ENCODE measurements at places on chromosomes 12 and 14.

GRCh38 chr14:55340482-55340881 lies 69.3 kb downstream of the FBXO34 start:
- no peak for DNase-seq

DNA sequence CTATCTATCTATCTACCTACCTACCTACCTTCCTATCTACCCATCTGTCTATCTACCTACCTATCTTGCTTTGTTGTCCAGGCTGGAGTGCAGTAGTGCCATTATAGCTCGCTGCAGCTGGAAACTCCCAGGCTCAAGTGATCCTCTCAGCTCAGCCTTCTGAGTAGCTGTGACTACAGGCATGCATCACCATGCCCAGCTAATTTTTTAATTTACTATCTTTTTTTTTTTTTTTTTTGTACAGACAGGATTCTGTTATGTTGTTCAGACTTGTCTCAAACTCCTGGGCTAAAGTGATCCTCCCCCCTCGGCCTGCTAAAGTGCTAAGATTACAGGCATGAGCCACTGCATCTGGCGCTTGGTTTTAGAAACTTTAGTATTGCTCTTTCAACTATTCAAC lies 762.4 kb downstream of the SLC6A15 start:
- no peak for DNase-seq

DNA sequence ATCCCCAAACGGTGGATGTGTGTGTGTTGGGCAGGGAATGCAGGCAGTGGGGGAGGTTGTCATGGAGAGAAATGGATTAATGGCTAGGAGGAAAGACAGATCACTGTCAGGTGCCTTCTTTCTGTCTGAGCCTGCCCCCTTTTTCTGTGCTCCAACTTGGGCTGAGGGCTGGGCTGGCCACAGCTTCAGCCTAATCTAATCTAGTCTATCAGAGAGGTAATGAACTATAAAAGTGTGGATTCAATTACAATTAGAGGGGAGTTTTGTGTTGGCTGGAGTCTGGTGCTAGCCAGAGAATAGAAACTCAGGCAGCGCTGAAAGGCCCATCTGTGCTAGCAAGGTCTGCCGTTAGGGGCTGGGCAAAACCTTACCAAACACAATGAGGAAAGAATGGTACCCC lies 41.2 kb downstream of the NEUROD4 start:
- DNase-seq, result no peak

- no peak for DNase-seq
These were observed 21.7 kb downstream of the AICDA start for GRCh38 chr12:8590842-8591545.

DNA sequence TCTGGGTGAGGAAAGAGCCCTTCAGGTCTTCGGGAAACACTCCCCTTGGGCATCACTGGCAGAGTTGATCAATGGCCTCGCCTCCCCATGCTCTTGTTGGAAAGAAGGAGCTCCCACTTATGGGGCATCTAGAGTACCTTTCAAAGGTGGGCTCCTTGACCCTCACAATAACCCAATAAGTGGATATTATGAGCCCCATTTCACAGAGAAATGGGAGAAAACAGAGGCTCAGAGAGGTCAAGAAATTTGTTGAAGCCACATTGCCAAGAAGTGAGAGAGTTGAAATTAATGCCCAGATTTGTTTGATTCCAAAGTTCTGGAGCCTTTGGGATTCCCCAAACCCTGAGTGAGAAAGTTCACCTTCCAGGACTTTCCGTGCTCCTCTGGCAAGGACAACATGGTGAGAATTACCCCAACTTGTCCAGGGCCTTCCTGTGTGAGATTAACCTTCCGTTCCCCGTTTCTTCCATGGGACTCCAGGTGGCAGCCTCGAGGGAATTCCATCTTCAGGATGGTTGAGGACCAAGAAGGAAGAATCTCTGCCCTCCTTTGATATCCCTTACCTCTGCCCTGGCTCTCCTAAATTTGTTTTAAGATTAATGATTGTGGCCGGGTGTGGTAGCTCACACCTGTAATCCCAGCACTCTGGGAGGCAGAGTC lies 7.5 kb upstream of the CHD4 start:
- DNase-seq, result no peak

- no peak for DNase-seq
These were observed 54.0 kb upstream of the ELK3 start for GRCh38 chr12:96140174-96140573.

GRCh38 chr12:29552324-29552927 lies 54.9 kb upstream of the OVCH1 start:
- DNase-seq, result peak; percentile 29

Data from activated gamma-delta T cell treated with anti-CD3 and anti-CD28 coated beads, Interleukin-2, amount 50 U/mL, for 16 hours (primary cell).